Suppressor macrophage treated with lipopolysaccharide for 4 hours (primary cell): ENCODE measurements at places on chromosomes 2 and 18.
A peak's percentile ranks its signal among the peaks of the same experiment; 100 is the strongest.

- no peak for DNase-seq
Observed at GRCh38 chr2:171878481-171878993, 15.5 kb downstream of the SLC25A12 start.

DNA sequence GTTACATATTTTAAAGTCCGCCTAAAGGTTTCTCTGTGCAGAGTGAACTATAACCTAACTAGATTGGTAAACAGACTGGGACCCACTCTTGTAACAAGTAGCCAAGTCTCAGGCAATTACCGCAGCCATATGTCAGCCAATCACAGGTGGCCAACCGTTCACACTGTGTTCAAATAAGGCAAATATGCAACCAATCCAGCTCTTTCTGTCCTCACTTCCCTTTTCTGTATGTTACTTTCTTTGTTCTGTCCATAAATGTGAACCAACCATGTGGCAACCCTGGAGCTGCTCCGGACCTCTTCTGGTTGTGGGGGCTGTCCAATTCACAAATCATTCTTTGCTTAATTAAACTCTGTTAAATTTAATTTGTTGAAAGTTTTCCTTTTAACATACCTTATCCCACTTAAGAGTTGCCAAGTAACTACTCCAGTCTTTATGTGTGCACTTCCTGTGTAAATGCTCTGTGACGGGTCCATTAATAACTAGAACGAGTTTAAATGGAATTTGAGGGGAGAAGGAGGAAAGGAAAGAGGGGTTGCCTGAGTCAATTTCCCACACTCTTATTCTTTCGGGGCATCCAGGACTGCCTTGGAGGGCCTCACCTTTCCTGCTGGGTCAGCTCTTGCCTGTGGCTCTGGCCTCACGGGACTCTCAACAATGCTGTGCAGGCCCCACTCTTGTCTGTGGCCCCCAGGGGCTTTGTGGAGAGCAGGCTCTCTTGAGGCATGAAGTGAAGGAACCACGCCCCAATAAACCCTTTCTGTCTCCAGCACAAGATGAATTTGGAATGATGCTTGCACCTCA lies 6.6 kb upstream of the RPL37A start:
- DNase-seq, result peak; percentile 42

- no peak for DNase-seq
Observed at GRCh38 chr18:52844323-52844722, 504.3 kb downstream of the DCC start.

- DNase-seq, result no peak
Observed at GRCh38 chr2:171367692-171368091, 66.1 kb downstream of the METTL8 start.

DNA sequence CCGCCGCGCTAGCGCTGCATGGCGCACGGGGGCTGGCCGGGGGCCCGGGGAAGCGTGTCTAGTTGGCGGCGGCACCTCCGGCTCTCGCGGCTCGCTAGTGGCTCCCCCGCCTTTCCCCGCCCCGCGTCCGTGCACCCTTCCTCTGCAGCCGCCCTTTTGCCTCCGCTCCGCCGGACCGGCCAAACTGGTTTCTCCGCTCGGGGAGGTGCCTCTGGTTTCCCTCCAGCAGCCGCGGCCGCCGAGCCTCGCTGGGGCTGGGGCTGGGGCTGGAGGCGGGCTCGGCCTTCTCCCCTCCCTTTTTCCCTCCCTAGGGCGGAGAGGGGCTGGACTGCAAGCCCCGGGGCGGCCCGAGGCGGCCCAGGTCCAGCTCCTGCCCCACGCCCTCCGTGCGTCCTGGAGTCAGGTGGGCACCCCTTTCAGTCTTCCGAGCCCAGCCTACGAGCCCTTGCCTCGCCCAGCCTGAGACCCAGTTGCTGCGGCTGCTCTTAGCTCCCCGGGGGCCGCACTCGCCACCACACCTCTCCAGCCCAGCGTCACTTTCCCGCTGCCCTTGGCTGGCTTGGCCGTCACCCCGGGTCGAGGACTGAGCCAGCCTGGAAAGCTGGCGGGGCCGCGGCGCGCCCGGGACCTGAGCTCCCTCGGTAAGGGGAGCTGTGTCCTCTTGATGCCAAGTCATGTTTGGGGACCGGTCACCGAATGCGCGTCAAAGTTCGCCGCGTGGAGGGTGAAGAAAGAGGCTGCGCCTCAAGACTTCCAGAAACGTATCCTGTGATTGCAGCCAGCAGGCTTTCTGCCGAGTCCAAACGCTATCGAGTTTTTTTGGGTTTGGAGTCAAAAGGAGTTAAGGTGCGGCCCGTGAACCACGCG lies at the start of gene ATP8B1:
ATP8B1 (minus strand) TSS at position 213 of the 867 bp plus-strand sequence. CDS start 71,508 bp downstream, outside the sequence.
- DNase-seq, result peak; percentile 55

DNA sequence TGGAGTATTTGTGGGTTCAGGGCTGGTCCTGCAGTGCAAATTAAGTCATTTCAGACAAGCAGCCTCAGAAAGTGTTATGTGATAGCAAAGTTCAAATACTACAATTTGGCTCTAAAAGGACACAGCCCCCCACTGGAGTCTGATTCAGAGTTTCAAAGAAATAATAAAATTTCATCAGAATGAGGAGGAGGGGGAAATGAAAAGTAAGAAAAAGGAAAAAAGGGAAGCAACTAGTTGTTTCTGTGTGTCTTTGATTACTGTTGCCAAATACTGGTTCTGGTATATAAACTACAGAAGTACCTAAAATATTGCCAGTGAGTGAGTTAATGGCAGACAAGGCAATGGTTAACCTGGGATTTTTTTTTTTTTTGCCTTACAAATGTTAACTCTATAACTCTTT lies 773.9 kb downstream of the BCL11A start:
- peak; percentile 56 for DNase-seq

DNA sequence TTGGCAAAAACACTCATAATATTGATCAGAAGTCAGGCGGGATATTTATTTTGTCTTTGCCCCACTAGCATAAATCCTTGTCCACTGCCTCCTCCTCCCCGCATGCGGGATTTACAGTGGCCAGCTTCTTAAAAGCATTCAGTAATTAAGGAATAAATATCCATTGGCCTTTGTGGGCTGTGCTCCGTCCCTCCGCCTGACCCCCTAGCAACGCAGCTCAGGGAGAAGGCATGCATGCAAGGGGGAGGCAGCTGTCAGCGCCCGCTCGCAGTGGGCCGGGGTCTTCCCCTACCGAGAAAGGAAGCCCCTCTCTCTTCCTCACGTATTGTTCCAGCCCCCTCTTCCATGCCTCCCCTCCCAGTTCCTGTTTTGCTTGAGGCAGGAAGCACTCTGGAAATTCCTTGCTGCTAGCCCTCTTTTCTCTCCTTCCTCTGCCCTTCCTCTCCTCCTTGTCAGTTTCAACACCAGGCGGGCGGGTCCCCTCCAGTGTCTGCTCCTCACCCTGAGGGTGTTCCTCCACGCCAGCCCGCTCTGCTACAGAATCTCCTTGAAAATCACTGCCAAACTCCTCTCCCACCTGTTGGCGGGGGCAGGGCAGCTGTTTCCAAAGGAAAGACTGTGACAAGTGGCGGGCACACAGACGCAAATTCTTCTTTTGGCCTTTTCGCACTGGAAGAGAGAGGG lies 60.1 kb downstream of the GBX2 start:
- DNase-seq, result no peak

GRCh38 chr2:135230150-135230549 lies 178.1 kb downstream of the RAB3GAP1 start:
- DNase-seq, result no peak

DNA sequence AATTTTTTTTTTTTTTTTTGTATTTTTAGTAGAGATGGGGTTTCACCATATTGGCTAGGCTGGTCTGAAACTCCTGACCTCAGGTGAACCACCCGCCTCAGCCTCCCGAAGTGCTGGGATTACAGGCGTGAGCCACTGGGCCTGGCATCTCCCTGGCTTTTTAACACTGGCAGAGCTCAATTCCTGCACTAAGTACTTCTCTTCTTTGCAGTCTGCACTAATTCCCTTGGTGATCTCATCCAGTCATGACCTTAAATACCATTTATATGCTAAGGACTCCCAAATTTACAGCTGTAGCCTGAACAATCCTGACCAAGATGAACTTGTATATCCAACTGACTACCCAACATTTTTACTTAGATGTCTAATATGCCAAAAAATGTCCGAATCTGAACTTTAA lies 10.2 kb downstream of the PREPL start:
- DNase-seq, result no peak

DNA sequence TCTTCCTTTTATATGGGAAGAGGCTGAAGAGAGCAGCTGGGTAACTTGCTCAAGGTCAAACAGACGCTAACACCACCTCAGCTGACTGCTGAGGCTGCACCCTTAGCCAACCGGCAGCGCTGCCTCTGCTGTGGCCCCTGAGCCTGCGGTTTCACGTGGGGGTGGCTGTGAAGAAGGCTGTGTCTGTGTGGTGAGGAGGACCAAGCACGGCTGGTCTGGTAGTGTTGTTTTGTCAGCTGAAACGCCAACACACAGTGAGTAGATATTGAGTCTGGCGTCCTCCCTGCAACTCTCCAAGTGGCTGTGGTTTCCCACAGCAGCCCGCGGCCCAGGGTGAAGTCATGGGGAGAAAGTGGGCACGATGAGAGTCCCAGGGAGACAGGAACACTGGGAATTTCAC lies 69.6 kb downstream of the THNSL2 start:
- no peak for DNase-seq

DNA sequence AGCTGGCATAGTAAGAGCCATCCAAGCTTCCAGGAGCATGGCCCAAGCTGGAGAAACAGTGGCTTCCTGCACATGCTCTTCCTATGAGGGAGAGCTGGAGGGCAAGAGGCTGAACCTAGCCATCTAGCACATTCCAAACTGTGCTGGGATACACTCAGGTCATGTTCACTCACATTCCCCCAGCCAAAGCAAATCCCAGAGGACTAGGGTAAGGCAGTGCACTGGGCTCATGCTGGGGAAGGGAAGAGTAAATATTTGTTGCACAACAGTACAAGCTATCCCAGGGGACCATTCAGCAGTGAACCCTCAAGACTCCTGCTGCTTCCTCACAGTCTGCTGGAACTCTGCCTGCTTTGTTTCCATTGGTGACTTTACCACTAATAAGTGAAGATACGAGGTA lies 20.7 kb upstream of the GYPC start:
- no peak for DNase-seq

DNA sequence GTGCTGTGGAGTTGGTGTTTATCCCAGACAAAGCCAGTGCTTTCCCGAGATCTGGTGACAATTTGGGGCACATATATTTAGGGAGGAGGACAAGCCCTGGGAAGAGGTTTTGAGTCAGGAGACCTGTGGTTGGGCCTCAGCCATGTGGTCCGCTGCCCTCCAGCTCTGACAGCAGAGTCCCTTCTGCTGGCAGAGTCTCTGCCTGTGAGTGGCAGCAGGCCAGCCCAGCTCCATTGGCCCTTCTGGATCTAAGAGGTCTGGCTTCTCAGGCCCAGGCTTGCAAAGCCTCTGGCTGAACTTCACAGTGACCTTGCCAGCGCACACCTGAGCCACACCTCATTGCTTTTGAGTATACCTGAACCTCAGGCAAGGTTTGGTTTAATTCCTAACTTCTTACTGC lies 115.3 kb downstream of the BCL2L11 start:
- no peak for DNase-seq
